ENCODE measurements at places on chromosomes 5 and 9. TPM values are rescaled to one million over a fixed set of nuclear protein-coding genes. Genes with fewer than 3 reads are reported as not detected.
A peak's percentile ranks its signal among the peaks of the same experiment; 100 is the strongest.

PDE6A gene
- not detected for total RNA-seq

NRARP gene
- 16.9 TPM for total RNA-seq

GLRA1 gene
- total RNA-seq = not detected

DNA sequence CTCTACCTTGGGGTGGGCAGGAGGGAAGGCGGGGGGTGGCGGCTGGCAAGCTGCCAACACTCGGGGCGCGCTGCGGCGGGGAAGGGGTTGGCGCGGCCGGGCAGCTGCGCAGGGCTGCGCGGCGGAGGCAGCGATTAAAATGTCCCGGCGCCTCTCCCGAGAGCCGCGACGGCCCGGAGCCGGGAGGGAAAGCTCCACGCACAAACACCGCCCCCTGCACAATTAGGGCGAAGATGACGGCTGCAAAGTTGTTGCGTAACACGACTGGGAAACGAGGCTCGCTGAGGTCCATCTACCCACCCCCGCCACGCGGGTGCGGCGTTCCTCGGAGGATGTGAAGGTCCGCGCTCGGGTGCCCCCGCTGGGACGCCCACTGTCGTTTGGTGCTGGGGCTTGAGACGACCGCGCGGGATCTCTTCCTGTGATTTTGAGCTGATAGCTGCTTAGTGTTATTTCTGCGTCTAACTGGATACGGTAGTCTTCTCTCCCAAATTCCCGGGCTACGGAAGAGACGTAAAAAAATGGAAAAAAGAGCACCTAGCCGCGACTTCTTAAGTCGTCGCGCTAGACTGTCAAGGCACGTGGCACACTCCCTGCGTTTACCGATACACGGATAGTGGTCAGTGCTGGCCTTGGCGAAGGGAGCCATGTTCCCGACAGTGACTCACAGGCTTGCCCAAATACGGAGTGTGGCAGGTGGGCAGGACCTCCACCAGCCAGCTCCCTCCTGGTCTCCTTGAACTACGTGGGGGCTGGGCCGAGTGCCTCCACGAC is 958 bp upstream of the NFIL3 start:
- DNase-seq = peak; percentile 73

- DNase-seq = peak; percentile 49
These were observed 260.7 kb downstream of the NR3C1 start for GRCh38 chr5:143142596-143143435.

DNA sequence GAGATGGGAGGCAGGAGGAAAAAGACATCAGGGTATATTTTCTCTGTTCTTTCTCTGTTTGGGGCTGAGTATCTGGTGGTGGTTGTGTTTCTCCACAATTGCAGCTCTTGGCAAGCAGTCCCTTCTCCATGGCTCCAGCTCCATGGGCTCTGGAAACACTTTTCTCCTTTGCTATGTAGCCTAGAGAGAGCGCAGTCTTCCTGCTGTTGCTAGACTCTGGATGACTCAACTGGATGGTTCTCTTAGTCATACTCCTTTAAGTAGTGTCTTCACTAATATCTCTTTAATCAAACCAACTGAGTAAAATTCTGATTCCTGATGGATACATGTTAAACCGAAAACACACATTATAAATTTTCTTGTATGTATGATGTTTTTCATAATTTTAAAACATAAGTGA is 3.3 kb upstream of the PLGRKT start:
- DNase-seq = no peak

All from thoracic aorta (tissue), 2 donors.